ENCODE measurements at places on chromosomes 5 and 9.

DNA sequence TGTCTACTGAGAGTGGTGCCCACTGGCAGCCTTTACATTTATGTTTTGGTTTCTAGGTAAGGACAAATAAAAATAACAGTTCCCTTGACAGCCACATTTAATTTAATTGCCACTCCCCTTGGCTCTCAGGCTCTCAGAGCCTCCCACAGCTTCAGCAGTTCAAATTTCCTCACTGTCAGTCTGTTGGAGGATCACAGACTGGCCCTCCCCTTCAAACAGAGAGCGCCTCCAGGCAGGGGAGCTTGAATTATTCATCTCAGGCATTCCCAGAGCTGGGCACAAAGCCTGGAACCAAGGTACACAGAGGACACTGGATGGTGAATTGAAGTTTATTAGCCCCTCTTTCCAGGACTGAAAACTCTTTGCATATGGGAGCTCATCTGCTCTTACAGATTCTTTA, 407.7 kb downstream of the SPOCK1 start:
- no peaks in the 10 kb centered on the region for H3K36me3 ChIP-seq
- no peak overlapping the region for H3K27ac ChIP-seq
- no peaks in the 10 kb centered on the region for H3K27me3 ChIP-seq

DNA sequence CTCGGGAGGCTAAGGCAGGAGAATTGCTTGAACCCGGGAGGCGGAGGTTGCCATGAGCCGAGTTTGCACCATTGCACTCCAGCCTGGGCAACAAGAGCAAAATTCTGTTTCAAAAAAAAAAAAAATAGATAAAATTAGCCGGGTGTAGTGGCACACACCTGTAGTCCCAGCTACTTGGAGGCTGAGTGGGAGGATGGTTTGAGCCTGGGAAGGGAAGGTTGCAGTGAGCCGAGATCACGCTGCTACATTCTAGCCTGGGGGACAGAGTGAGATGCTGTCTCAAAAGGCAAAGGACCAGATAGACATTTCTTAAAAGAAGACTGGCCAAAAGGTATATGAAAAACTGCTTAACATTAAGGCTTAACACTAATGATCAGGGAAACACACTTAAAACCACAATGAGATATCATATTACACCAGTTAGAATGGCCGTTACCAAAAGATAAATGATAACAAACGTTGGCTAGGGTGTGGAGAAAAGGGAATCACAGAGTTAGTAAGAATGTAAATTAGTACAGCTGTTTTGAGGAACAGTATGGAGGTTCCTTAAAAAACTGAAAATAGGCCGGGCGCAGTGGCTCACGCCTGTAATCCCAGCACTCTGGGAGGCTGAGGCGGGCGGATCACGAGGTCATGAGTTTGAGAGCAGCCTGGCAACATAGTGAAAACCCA, 10.1 kb upstream of the MARVELD2 start:
- H3K36me3 ChIP-seq, result no peaks in the 10 kb centered on the region
- no peak overlapping the region for H3K27ac ChIP-seq
- H3K4me1 ChIP-seq, result no peaks in the 10 kb centered on the region
- no peaks in the 10 kb centered on the region for H3K27me3 ChIP-seq

DNA sequence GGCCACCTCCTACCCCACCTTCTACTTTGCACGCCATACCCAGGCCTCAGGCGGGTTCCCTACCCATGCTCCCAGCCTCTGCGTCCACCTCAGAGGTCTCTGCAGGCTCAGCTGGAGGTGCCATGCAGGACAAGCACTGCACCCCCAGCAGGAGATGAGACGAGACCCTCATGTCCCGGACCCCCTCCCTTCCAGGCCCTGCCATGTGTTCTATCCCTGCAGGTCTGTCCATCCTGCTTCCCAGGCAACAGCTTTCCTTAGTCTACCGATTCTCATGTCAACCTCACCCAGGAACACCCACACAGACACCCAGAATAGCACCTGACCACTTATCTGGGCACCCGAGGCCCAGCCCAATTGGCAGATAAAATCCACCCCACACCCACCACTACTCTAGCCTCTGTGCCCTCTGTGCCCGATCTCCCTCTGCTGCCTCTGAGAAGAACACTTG, 52.1 kb downstream of the SEMA4D start:
- no peaks in the 10 kb centered on the region for H3K27me3 ChIP-seq
- no peaks in the 10 kb centered on the region for H3K36me3 ChIP-seq
- no peak for DNase-seq
- H3K4me1 ChIP-seq, result peaks cover 31% of the 10 kb centered on the region

DNA sequence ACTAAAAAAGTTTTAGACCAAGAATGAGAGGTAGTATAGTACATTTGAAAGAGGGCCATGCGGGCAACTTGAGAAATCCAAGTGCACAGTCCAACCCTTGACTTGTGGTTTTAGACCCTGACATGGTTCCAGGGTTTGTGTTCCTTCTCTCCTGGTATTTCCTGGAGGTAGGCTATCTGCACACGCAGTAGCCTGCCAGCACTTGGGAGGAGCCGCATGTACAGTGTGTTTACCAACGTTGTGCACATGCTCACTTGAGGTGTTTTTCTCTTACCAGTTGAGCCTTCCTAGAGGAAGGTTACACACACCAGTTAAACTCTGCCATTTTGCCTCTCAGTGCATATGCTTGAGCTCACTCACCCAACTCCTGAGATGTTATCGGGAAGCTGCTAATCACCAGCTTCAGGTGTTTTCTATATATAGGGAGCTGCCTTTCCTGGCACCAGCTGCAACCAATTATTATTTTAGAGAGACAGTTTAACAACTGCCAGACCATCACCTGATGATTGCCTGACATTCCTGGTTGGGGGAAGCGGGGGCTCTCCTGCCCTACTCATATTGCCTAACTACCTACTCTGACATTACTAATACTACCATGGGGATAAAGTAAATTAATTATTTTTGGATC, 593.4 kb upstream of the TUSC1 start:
- no peak for DNase-seq
- H3K4me3 ChIP-seq, result no peak overlapping the region
- no peaks in the 10 kb centered on the region for H3K36me3 ChIP-seq
- no peaks in the 10 kb centered on the region for H3K27me3 ChIP-seq
- no peaks in the 10 kb centered on the region for H3K4me1 ChIP-seq

GRCh38 chr9:2028888-2029287, 13.7 kb downstream of the SMARCA2 start:
- H3K36me3 ChIP-seq, result peaks cover 30% of the 10 kb centered on the region
- DNase-seq, result no peak
- no peak overlapping the region for H3K4me3 ChIP-seq
- H3K27me3 ChIP-seq, result no peaks in the 10 kb centered on the region

DNA sequence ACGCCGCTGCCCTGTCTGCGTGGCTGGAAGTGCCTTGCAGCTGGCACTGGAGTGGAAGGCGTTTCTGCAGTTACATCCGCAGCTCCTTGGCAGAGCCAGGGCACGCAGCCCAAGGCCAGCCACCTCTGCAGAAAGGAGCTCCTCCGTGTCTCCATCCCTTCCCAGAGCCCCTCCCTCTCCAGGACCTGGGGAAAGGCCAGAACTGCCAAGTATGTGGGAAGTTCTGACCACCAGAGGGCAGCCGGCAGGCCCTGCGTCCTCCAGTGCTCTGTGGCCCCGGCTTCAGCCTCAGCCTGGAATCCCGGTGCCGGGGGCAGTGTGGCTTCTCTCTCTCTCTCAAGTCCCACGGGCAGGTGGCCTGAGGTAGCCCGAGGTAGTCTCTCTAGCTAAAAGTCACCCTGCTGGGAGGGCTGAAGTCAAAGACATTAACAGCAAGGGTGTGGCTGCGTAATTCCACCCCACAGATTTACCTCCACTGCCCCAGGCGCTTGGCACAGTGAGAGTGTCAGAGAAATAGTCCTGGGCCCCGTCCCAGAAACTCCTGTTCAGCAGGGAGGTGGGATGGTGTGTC, 101.7 kb upstream of the FCN2 start:
- H3K36me3 ChIP-seq, result peaks cover 3% of the 10 kb centered on the region
- H3K4me3 ChIP-seq, result no peak overlapping the region
- peaks cover 43% of the 10 kb centered on the region for H3K4me1 ChIP-seq

DNA sequence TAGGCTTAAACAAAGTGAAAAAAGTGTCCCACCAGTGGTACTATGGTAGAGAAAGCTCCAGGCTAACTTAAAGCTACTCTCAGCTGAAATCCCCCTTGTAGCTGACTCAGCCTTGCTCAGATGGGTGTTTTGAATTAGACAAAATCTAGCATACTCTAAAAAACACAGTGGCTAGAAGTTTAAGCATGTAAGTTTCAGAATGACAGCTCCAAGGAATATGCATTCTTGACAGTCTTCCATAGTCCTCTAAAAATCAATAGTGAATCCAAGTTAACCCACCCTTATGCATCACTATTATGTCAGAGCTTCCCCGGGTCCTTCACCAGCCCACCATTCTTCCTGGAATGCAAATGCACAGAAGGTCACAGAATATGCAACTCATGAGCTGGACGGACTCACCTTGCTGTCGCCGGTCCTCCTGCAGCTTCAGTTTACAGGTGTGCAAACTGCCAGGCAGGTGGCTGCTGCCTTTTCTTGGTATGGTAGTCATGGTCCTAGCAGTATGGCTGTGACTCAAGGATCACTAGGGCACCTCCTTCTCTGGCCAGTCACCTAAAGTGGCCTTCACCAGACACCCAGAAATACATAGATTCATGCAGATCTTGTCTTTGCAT, 668 bp downstream of the RANBP3L start:
- DNase-seq, result no peak
- no peaks in the 10 kb centered on the region for H3K27me3 ChIP-seq
- H3K4me1 ChIP-seq, result peaks cover 12% of the 10 kb centered on the region

GRCh38 chr5:135204151-135204600, 170.1 kb upstream of the PITX1 start:
- no peaks in the 10 kb centered on the region for H3K36me3 ChIP-seq
- H3K27me3 ChIP-seq, result no peaks in the 10 kb centered on the region
- H3K4me1 ChIP-seq, result peaks cover 8% of the 10 kb centered on the region
- H3K4me3 ChIP-seq, result no peak overlapping the region
- H3K27ac ChIP-seq, result no peak overlapping the region

GRCh38 chr5:157132281-157132612, 10.4 kb downstream of the MED7 start:
- DNase-seq, result no peak
- no peaks in the 10 kb centered on the region for H3K36me3 ChIP-seq
- H3K27me3 ChIP-seq, result no peaks in the 10 kb centered on the region
- no peak overlapping the region for H3K4me3 ChIP-seq
- no peaks in the 10 kb centered on the region for H3K4me1 ChIP-seq

- H3K4me1 ChIP-seq, result no peaks in the 10 kb centered on the region
- no peaks in the 10 kb centered on the region for H3K27me3 ChIP-seq
- no peak overlapping the region for H3K4me3 ChIP-seq
- no peak for DNase-seq
- no peak overlapping the region for H3K27ac ChIP-seq
Observed at GRCh38 chr5:92544036-92544435, 1037.0 kb downstream of the NR2F1-AS1 start.

Data from esophagus squamous epithelium (tissue), 5 donors.